ENCODE measurements at places on chromosomes 4 and X. TPM values are rescaled to one million over a fixed set of nuclear protein-coding genes. Genes with fewer than 3 reads are reported as not detected.

GRCh38 chrX:100895365-100896075 lies 21.4 kb upstream of the NOX1 start:
- DNase-seq = no peak

- no peak for DNase-seq
These were observed 70.4 kb downstream of the GRIA3 start for GRCh38 chrX:123254457-123254856.

DNA sequence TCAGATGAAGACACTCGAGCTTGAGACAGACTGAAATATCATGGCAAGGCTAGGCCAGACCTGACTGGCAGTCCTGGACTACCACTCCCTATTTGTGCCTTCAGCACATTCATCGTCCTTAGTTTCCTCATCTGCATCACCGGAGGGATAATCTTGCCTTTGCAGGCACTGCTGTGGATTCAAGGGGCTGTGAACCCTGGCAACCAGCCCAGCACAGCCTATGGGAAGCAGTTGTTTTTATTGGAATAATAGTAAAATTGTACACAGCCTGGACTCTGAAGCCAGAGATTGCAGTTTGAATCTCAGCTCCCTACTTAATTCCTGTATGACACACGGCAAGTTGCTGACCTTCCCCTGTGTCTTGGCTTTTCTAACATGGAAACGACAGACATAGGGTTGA lies 161.0 kb downstream of the NSUN7 start:
- no peak for DNase-seq

DNA sequence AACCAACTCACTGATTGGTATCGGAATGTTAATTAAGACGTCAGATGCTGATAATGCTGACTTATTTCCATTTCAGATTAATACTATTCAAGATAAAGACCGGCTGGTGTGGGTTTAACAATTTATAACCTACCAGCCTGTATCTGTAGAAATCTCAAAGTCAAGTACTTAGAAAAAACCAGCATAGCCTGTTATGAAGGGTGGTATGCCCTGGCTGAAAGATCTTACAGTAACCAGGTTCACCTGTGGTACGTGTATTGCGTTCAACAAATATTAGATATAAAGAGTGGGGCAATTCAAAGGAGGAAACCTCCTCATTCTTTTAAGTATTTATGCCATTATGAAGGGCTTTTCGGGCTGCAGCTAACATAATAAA lies 240.8 kb upstream of the ANXA3 start:
- no peak for DNase-seq

GRCh38 chrX:154761977-154762536 lies 607 bp upstream of the DKC1 start:
- DNase-seq = no peak

DNA sequence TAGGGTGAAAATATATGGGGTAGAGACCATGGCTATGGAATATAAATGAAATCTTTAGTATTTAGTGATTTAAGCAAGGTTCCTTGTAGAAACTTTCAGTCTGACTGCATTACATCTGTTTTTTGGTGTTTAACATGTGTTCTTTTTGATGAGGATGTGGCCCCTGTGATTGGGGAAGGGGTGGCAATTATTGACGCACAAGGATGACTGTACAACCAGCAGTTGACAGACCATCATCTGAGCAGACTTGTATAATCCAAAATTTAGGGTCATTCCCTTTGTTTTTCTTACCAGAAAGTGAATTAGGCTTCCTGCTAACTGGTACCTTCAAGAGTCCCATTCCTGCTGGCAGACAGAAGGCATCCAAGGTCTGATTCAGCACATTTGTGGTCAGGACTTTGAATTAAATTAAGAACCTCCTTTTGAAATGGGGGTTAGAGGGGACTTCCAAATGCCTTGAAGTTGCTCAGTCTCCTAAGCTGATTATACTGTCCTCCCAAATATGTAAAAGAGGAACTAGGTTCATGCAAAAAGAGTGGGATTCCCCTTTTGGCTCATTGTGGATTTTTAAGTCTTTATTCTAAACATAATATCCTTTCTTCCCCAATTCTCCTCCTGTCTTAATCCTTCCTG lies 112.4 kb upstream of the CXCL13 start:
- DNase-seq = no peak

DNA sequence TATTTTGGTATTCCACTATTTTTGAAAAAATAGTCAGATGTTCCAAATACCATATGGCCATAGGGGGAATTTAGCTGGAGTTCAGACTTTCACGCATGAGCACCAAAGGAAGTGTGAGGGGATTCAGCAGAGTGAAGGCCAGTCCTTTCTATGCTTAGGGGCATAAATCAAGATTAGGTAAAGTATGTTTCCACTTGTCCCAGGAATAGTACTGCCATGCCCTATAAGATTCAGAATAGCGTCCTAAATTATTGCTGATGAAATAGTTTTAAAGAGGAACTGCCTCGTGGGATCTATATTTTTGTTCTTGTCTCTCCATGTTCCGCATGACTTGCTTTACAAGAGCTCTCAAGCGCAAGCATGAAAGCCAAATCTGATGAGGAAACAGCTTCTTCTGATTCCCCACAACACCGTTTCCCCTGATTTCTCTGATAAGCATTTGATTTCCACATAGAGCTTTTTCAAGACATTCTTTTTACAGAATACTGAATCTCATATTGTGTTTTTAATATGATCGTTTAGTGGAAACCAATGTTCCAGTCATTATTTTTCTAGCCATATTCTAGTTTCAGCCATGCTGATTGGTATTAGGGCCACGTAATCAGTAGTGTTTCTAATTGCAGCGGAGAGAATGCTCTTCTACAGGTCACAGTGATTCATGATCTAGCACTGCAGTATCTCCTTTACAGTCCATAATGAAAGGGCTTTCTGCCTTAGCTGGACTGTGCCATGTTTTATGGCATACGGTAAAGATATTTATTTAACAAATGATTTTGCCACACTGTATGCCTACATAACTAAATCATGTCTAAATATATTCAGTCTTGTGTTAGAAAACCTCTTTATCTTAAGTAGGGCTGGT lies 492.3 kb downstream of the CENPC start:
- no peak for DNase-seq

DNA sequence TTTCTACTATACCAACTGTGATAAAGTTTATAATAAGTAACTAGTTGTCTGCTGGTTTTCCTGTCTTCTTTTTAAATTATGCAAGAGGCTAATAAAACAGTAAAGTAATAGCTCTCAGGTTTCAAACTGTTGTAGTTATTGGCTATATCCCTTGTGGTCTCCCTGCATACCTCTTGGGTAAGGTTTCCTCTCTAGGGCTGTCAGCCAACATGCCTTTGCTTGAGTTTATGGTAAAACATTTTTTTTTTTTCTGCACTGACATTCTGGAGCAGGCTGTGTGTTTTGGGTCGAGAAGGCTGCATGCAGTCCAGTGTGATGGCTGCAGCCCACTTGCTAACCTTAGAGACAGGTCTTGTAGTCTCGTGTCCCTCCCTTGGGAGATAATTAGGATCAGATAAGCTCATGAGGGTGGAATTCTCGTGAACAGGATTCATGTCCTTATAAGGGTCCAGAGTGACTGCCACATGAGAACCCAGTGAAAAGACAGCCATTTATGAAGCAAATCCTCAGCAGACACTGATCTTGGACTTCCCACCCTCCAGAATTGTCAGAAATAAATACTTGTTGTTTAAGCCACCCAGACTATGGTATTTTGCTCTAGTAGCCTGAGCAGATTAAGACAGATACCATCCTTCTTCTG lies 831.2 kb downstream of the CCSER1 start:
- DNase-seq = no peak

DNA sequence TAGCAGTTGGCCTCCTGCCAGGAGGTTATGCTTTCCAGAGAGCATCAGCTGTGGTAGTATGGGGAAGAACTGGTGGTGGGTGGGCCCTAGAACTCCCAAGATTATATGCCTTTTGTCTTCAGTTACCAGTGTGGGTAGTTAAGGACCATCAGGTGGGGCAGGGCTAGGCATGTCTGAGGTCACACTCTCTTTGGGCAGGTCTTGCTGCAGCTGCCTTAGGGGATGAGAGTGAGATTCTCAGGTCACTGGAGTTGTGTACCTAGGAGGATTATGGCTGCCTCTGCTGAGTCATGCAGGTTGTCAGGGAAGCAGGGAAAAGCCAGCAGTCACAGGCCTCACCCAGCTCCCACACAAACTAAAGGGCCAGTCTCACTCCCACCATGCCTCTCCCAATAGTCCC lies 172.9 kb upstream of the GYPA start:
- no peak for DNase-seq

FAT4 gene
- 30.0 TPM for polyA plus RNA-seq

- no peak for DNase-seq
These were observed 2.9 kb upstream of the RBBP7 start for GRCh38 chrX:16873106-16873505.

GRCh38 chrX:150587585-150588503 lies 19.4 kb downstream of the MTM1 start:
- no peak for DNase-seq

Data from right renal cortex interstitium (tissue), 3 donors.